Right lobe of liver (tissue), 6 donors: ENCODE measurements at places on chromosomes 5 and 9. TPM values are rescaled to one million over a fixed set of nuclear protein-coding genes. Genes with fewer than 3 reads are reported as not detected.

- DNase-seq, result no peak
Observed at GRCh38 chr9:135711391-135711790, 9.4 kb downstream of the KCNT1 start.

GRCh38 chr5:173622183-173623047, 6.0 kb upstream of the BOD1 start:
- DNase-seq, result no peak

GRCh38 chr9:68683433-68683832, 21.6 kb upstream of the PIP5K1B start:
- DNase-seq, result no peak

DNA sequence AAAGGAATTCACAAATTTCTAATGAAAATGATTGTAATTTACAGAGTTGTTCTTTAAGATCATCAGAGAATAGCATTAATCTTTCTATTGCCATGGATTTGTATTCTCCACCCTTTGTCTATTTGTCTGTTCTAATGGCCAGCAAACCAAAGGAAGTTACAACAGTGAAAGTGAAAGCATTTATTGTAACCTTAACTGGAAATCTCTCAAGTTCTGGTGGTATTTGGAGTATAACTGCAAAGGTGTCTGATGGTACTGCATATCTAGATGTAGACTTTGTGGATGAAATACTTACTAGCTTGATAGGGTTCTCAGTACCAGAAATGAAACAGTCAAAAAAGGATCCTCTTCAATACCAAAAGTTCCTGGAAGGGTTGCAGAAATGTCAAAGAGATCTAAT, 21.7 kb downstream of the RMI1 start:
- no peak for DNase-seq

DNA sequence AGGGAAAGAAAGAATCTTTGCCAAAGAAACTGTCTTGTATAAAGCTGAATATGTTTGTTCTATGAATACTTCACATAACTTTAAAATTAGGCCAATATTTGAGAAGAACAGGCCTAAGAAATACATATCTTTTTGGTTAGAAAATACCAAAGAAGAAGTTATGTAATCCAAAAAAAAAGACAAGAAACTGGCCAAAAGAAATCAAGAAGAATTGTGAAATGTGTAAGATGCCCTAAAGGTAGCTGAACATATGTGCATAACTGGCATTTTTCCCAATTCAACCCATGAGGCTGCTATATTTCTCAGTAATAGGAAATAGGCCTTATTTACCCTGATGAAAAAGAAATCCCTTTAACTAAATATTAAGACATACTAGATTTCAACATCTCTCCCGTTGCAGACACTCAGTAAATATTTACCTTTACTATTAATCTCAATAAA, 290.0 kb downstream of the CETN3 start:
- no peak for DNase-seq

- peak; percentile 21 for DNase-seq
Observed at GRCh38 chr5:97085459-97086181, 56.8 kb downstream of the LIX1 start.

DNA sequence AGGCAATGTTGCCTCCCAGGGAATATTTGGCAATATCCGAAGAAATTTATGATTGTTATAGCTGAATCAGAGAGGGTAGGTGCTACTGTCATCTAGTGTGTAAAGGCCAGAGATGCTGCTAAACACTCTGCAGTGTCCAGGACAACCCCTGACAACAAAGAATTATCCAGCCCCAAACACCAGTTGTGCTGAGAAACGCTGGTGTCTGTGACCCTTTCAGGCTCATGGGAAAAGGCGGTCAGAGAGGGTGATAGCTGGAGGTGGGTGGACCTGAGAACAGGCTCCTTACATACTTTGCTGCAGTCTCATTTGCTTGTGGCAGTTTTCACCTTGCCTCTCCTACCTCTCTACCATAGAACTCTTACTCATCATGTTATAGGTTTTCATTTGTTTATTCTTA, 295.3 kb upstream of the DMRT1 start:
- no peak for DNase-seq

DNA sequence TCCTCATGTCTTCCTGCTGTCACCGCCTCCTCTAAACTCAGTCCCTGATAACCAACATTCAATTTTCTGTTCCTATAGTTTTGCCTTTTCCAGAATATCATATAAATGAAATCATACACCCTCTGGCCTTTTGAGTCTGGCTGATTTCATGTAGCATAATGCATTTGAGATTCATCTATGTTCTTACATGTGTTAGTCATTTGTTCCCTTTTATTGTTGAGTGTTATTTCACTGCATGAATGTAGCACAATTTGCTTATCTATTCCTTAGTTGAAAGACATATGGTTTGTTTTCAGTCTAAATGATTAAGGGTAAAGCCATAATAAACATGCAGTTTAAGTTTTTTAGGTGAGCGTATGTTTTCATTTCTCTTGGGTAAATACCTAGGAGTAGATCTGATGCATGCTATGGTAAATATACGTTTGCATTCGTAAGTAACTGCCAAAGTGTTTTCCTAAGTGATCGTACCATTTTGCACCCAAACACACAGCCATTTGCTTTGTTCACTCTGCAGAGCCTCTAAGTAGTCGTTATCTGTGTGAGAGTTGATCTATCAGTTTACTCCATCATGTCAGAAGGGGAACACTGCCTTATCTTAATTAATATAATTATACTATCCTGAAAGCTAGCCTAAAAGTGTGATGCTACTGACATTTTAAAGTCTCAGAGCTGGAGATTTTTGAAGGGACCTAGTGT, 460.8 kb downstream of the DMAC1 start:
- no peak for DNase-seq

GRCh38 chr5:79032031-79032695, 37.3 kb downstream of the DMGDH start:
- no peak for DNase-seq

DNA sequence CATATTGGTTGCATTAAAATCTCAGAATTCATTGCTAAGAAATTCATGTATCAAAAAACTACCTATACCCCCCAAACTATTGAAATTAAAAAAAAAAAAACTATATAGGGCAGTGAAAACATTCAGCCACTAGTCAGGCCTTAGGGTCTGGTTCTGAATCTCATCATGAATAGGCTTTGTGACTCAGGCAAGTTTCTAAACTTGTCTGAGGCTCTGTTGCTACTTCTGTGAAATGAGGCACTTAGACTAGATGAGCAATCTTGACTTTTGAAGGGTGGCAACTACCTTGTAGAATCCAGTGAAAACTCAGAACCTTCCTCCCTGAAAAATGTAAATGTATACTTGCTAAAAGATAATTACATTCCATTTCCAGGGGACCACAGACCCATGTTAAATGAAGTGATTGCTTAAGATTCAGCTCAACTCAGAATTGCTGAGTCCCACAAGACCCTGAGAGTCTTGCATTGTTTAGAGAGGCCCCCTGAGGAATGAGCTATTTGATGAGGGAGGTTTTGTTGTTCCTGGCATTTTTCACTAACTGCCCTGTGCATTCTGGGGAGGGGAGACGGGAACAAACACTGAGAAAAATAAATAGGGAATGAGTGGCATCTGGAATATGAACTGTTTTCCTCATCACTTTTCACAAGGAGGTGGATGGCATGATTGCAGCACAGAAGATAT, 29.5 kb downstream of the RAI14 start:
- DNase-seq, result no peak

GRCh38 chr5:58462154-58462553, 2.3 kb upstream of the PLK2 start:
- DNase-seq, result no peak

GRCh38 chr5:178145965-178146820, 7.5 kb downstream of the NHP2 start:
- DNase-seq, result peak; percentile 73

Gene UHRF2
- total RNA-seq, result 18.8 TPM

Gene ATP6V0E1
- total RNA-seq, result 108 TPM

Gene STPG3
- not detected for total RNA-seq

Gene RASEF
- total RNA-seq, result 0.73 TPM
